ENCODE measurements at places on chromosomes 1 and 21.

DNA sequence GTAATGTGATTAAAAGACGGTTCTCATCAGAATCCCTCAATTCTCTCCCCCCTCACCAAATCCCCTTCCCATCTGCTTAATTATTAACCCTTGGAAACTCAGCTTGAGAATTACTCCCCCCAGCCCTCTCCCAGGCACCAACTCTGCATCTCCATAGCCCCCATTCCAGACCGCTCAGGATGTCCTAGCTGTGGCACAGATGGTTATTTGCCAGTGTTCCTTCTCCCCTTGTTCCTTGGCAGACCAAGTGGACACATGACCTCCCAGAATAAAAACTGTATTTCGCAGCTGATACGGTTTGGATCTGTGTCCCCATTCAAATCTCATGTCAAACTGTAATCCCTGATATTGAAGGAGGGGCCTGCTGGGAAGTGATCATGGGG, 14.6 kb downstream of the HENMT1 start:
- DNase-seq = no peak

DNA sequence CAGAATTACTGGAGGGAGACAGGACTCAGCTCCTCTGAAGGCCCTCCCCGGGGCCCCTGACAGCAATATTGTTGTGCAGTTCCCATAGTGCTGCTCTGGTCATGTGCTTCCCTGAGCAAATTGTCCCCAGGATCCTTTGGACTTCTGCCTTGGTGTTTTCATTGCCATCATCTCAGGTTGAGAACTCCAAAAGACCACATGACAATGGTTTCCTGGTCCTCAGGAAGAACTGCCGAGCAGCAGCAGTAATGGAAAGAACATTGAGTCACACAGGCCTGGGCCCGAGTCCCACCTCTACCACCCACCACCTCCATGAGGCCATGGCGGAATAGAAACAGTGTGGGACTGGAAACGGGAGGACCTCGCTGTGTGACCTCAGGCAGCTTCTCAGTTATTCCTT, 6.3 kb upstream of the CTTNBP2NL start:
- DNase-seq = no peak

DNA sequence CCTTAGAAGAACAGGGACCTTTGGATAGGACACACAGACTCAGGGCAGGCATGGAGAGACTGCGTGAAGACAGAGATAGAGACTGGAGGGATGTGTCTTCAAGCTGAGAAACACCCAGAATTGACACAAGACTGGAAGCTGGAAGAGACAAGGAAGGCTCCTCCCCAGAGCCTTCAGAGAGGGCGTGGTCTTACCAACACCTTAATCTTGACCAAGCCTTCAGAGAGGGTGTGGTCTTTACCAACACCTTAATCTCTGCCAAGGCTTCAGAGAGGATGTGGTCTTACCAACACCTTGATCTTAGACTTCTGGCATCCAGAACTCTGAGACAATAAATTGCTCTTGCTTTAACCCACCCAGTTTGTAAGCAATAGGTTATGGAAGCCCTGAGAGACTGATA, 481.4 kb upstream of the VAMP3 start:
- no peak for DNase-seq

DNA sequence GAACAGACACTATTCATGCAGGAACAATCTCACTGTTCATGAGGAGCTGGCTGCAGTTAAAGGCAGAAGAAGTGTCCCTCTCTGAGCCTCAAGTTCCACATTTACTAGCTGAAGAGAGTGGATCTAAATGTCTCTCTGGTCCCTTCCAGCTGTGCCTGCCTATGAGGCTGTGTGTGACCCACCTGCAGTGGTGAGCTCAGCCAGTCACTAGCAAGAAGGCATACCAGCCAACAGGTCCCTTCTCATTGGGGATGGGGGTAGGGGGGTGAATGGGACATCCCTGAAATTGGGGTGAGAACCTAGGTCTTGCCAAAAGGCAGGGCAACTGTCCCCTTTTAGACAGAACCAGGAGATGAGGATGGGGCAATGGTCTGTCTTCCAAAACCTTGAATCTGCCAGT, 13.6 kb downstream of the RD3 start:
- no peak for DNase-seq

GRCh38 chr21:17793246-17794123, 25.7 kb downstream of the C21orf91 start:
- no peak for DNase-seq

DNA sequence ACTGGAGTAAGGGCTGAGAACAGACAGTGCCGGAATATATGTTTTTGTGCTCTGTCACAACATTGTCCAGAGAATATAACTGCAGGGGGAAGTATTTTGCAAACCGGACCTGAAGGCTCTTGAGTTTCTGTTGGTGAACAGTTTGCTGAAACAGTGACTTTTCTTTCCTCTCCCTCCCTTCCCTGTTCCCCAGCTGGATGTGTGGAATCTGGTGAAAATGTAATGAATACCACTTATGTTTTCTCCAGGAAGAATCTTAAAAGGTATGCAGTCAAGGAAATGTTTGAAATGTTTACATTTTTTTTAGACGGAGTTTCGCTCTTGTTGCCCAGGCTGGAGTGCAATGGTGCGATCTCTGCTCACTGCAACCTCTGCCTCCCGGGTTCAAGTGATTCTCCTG, 23.4 kb downstream of the CHAF1B start:
- DNase-seq = no peak

DNA sequence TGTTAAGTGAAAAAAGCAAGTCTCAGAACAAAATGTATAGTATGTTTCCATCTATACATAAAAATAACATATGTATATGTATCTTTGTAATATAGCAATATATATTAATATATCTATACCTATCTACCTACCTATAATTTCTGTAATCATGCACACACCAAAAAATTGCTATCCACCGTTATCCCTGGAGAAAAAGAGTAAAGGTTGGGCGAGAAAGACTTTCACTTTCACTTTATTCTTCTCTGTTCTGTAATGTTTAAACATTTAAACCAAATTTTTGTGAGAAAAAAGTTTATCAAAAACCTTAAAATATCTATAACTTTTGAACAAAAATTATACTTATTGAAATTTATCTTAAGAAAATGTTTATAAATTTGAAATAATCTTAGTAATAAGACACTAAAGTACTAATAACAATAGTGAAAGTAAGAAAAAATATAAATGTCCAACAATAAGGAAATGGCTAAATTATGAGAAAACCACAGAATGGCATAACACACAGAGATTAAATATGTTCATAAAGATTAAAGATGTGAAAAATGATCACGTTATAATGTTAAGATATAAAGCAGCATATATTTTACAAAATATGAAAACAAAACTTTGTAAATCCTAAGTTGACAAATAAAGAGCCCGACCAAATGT, 74.0 kb upstream of the LRRC53 start:
- DNase-seq = no peak

- no peak for DNase-seq
These were observed 22.5 kb upstream of the SRP9 start for GRCh38 chr1:225754940-225755641.

DNA sequence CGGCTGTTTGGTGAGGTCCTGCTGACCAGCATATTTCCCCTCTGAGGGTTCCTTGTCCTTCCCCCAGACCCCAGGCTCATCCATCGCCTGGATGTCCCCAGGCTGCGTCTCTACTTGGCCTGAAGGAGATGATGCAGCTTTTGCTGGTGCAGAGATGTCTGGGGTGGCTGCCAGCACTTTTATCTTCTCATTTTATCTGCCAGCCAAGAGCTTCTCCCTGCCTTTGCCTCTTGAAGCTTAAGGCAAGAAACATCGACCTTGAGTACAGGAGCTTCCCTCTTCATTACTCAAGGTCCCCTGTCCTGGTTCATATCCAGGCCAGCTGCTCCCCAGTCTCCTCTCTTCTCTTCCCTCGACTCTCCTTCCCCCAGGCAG, 9.2 kb upstream of the H6PD start:
- no peak for DNase-seq

DNA sequence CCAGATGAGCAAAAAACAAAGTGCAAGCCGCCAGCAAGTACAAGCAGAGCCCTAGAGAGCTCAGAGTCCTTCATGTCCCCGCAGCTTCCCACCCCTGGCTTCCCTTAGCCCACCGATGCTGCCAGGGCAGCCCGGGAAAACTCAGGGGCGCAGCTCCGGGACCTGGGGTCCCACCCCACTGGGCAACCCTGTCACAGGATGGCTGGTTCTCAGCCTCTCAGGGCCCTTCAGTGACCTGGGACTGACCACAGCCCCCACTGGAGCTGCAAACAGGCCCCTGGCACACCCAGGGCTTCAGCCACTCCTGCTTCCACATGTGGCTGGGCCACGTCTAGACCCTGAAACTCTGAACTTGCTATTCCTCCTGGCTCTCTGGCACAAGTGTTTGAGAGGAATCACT, 49.5 kb downstream of the CHD5 start:
- DNase-seq = no peak

GRCh38 chr1:202213361-202214088, 19.9 kb downstream of the LGR6 start:
- DNase-seq = no peak

DNA sequence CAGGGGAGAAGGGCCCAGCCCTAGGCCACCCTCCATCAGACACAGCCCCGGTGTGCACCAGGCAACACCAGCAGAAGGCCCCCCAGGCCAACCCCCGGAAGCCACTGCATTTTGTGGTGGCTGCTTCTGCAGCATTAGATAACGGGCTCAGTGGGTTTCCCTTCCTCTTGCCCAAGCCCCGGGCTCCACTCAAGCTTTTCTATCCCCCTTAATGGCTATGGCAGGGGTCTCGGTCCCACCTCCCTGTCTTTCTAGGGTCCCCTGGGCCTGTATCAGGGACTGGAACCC, 18.9 kb downstream of the C1orf174 start:
- DNase-seq = no peak

DNA sequence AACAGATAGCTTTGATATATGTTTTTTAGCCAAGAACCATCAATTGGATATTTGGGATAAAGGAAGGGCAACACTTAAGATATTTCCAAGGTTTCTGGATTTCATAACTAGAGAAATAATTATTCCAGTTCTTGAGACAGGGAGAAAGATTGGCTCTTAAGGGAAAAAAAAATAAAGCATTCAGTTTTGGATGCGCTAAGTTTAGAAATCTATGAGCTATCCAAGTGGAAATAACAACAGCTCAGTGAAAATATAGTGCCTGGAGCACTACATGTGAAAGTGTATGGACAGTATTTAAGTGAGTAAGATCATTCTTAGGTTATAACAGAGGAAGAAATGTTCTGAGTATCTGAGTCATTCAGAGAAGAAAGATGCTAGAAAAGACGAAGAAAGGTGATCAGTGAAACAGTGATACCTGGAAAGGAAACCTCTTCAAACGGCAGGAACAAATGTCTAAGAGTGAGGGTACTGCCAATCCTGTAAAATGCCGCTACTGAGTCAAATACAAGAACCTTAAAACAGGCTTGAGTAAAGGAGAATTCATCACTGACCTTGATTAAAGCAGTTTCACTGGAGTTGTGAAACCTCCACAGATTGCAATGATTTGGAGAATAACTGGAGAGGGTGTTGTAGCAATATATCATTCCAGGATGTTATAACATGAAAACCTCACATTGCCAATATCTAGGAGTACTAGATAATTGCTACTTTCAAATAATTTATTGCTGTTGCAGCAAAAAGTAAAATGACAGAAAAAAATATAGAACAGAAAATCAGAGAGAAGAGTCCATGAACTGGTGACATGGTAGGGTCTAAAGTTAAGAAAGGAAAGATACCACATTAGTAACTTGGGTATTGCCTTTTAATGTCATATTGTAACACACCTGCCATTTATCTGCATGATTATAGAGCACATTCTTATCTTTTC, 482.1 kb upstream of the RGS18 start:
- DNase-seq = no peak

DNA sequence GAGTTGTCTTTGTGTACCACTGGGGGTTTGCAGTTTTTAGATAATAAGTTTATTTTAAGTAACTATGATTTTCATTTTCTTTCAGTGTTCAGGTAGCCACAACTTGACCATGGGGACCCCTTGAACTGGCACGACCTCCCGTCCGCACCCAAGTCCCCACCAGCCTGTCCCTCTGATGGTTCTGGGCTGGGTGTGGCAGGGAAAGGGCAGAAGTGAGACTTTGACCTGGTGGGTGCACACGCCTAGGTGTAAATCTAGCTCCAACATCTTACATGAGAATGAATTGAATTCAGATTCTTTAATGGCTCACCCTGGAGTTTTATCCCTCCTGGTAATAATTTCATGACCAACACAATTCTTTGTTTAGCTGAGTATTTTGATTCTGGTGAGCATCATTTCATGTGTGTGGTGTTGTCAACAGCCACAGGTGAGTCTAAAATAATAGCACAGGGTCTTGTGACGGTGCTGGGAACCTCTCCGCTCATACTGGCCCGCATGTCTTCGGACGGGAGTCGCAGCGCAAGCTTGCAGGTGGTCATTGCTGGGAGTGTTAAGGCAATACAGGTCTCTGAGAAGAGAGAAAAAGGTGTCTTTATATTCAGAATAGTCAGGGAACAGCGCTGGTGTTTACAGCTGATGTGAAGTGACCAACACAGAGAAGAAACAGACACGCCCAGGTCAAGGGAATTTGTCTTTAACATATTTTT, 50.8 kb upstream of the POFUT2 start:
- DNase-seq = no peak

DNA sequence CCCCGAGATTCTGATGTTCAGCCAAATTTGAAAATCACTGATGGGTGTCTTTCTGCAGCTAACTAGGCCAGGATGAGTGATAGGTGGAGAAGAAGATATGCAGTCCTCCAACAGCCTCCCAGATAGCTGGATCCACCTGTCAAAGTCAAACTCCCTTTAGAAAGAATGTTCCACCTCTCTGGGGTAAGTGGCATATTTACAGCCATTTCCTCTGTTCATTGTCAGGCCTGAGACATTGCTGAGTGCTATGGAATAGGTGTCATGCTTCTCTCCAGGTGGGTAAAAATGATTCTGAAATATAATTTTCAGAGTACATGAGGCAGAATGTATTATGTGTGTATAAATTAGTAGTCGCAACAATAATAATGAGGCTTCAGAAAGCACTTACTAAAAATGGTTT, 316.8 kb downstream of the TTLL7 start:
- DNase-seq = no peak

GRCh38 chr1:44460107-44460882, 55.2 kb downstream of the RNF220 start:
- no peak for DNase-seq

DNA sequence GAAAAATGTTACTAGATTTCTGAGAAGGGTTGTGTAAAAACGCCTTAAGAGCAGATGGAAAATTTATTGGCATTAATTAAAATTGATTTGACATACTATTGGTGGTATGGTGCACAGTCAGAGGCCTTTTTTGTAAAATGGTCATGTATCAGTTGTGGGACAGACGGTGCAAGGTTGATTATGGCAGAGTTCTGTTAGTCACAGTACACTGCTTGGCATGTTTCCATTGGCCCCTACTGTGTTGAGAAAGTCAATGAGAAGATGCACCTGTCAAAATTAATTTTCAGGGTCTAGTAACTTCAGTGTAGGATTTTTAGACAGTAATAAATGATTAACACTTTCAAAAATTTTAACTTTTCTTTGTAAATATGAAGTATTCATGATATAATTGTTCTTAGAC, 4.4 kb downstream of the B3GALT2 start:
- no peak for DNase-seq

DNA sequence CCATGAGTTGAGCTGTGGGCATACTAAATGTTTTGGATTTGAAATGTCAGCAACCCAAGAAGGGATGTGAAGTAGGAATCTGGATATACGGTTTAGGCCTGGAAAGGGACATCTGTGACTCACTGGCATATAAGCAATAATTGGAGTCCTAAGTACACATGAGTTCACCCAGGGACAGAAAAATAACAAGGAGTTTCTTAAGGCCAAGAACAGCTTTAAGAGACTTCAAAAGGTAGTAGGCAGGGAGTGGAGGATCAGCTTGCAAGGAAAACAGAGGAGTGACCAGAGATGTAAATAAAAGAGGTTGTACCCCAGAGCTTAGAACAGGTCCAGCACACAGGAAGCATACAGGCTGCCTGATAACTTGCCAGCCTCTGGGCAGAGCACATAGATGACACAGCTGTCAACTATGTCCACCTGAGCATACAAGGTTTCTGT, 28.1 kb downstream of the TMEM50B start:
- no peak for DNase-seq

Data from activated naive CD4-positive, alpha-beta T cell (primary cell).